CD4-positive, alpha-beta T cell treated with Interleukin-15 for 4 hours (primary cell): ENCODE measurements at places on chromosomes 6 and 20.

- DNase-seq, result no peak
Observed at GRCh38 chr6:161152907-161153662, 120.8 kb downstream of the AGPAT4 start.

DNA sequence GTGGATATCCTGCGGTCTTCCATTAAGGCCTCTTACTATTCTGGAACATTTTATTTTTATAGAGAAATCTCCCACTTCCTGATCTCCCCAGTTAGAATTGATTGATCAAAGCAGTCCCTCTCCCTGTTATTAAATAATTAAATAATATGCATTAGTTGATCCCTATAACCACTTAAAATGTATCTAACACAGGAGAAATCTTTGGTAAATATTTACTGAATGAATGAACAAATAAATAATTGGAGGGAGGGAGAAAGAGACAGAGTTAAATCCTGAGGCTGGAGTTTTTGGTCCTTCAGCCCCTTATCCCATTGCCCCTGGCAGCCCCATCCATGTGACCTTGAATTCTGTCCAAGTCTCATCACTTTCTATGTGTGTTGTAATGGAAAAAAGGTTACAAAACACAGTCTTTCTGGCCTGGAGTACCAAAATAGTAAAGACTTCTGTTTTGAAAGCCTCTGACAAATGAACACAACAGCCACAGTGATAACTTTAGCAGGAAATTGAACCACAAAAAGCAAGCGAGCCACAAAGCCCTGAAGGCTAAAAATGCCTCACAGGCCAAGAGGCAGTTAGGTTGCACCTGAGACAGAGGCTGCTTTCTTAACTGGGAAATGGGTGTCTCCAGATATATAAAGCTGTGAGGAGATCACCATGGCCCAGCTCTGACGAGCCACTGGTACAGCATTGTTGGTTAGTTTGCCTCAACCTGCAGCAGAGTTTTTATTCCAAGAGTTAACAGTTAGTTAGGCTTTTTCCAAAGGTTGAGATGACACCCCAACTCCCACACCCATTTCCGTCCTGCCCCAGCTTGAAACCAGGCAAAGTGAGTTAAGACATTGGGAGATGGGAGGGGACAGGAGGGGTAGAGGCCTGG is 11.3 kb downstream of the NT5E start:
- DNase-seq, result peak; percentile 27

GRCh38 chr20:30419466-30419865 is 838.0 kb upstream of the DEFB115 start:
- DNase-seq, result no peak

- no peak for DNase-seq
Observed at GRCh38 chr20:54090230-54091119, 20.1 kb upstream of the BCAS1 start.

DNA sequence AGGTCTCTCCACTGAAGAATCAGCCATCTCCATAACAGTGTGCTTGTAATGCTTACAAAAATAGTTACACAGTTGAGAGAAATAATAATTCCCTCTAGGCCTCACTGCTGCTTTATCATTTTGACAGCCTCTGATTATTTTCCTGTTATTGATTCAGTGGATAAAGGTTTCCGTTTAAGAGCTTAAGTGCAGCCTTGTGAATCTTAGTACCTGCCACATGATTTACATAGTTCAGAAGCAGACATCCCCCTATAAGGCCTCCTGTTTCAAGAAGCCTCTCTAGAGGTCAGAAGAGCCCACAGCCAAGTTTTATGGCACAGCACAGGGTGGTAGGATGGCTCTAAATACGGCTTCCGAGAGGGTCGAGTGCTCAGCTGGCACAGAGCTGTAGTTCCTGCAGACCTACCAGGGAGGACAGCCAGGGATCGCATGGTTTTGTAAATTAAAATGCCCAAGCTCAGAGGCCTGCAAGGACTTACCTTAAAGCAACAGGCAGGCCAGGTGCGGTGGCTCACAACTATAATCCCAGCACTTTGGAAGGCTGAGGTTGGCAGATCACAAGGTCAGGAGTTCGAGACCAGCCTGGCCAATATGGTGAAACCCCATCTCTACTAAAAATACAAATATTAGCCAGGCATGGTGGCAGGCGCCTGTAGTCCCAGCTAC is 17.6 kb upstream of the PYGB start:
- no peak for DNase-seq

GRCh38 chr6:13851330-13851729 is 37.0 kb upstream of the MCUR1 start:
- no peak for DNase-seq

- DNase-seq, result no peak
Observed at GRCh38 chr6:116881236-116881635, 4.2 kb downstream of the RFX6 start.

GRCh38 chr20:20358801-20359200 is 9.1 kb upstream of the INSM1 start:
- no peak for DNase-seq

DNA sequence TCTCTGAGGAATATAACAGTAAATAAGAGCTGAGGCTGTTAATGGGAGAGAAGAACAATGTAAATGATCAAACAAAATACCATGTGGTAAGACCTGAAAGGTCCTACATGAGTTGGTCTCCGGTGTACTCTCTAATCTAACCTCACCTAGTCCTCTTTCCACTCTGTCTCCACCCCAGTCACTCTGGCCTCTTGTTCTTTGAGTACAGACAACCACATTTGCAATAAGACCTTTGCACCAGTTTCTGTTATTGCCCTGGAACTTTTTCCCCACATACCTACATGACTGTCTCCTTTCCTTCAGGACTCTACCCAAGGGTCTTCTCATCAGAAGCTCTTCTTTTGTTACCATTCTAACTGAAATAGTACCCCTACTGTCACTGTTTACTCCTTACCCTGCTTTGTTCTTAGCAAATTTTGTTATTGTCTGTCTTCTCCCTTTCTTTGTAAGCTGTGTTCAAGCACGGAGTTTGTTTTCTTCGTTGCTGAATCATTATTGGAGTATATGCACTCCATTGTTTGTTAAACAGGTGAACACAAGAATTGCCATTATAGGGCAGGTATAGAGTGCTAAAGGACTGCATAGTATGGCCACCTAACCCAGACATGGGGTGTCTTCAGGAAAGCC is 37.3 kb downstream of the MAPK14 start:
- DNase-seq, result no peak

- no peak for DNase-seq
Observed at GRCh38 chr6:135922746-135923145, 71.2 kb downstream of the PDE7B start.

DNA sequence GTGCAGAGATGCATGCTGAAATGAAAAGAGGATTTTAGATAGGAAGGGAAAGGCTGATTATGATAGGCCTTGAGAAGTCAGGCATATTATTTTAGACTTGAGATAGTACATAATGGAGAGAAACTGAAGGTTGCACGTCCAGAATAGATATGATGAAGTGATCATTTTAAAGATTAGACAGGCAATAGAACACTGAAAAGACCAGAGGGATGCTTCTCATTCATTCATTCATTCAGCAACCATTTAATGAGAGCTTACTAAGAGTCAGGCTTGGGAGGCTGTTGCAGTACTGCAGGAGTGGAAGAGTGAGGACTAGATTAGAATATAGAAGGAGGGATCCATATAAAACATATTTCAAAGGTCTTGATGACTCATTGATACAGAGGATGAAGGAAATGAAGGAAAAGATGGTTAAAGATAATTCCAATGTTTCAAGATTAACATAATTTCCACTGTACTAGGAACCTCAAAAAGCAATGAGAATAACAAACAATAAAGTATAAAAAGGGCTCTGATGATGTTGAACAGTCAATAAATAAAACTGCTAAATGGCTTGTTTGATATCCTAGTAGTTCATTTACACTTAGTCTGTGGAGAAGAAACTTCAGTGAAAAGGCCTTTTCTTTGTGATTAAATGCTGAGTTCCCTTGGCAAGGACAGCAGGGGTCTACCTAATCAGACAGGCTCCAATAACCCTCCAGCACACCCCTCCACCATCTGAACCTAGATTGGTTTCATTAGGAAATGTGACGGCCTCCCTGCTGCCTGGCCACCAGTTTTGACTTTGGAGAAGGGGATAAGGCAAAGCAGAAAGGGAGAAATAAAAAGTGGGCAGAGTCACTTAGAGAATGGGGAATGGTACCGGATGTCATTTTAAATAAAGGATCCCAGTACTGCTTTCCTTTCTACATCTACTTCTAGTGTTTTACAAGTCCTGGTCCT is 5.3 kb upstream of the FBXO9 start:
- DNase-seq, result no peak

GRCh38 chr20:15039088-15039752 is 701.8 kb upstream of the FLRT3 start:
- no peak for DNase-seq

DNA sequence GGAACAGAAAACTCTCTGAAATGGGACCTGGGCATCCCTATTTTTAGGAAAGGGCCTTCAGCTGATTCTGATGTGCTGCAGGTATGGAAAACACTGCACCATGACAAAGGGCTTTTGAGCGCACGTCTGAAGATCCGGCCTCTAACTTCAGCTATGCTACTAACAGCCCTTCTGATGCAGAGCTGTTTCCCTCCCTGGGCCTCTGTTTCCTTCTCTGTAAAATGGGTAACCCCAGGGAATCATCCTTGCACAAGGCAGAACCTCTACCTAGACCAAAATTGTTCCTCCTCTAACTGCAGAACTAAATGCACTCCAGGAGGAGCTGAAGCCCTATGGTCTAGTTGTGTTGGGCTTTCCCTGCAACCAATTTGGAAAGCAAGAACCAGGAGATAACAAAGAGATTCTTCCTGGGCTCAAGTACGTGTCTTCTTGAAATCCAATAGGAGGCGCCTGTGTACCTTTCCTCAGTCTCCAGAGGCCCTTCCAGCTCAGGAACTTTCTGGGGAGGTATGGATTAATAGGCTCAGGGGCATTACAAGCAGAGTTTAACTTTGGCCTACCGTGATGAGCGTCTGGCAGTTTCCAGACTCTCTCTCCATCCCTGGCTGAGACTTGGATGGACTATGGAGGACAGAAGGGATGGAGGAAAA is 5.9 kb downstream of the GPX5 start:
- DNase-seq, result no peak

- DNase-seq, result no peak
Observed at GRCh38 chr6:124924333-124924759, 37.9 kb upstream of the RNF217 start.

DNA sequence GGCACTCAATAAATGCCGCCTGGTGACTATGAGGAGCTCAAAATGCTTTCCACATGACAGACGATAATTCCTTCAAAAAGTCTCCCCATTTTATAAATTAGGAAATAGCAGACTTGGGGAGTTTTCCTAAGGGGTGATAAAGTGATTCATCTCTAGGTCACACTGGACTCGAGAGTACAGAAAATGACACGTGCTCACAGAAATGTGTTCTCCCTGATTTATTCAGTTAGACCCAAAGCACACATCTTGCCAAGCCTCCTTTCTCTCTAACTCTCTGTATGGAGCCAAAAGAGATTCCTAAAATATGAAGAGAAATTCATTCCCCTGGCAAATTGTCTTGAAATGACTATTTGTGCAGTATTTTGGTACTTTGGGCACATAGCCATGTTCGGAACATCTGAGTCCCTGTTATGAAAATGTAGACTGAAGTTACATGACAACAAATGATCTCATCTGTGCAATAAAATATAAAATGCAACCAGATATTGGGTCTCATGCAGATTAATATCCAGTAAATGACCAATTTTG is 381.1 kb downstream of the TFAP2B start:
- DNase-seq, result no peak

- DNase-seq, result no peak
Observed at GRCh38 chr6:82862543-82862942, 203.1 kb downstream of the UBE3D start.

DNA sequence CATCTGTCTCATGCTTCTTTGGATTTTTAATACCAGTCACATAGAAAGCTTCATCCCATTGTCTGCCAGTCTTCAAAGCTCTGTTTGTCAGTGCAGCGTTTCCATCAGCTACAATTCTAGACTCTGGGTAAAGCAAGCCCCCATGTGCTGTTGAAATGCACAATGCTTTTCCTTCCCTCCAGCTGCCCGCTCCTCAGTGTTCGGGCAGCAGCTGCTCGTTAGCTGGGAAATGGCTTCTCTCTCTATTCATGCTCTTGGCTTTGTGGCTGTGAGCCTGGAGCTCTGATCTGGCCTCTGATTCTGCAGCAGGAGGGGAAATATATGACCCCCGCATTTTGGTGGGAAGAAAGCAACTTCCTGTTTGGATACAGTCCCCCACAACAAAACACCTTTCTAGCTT is 213.0 kb upstream of the CDYL start:
- DNase-seq, result no peak

DNA sequence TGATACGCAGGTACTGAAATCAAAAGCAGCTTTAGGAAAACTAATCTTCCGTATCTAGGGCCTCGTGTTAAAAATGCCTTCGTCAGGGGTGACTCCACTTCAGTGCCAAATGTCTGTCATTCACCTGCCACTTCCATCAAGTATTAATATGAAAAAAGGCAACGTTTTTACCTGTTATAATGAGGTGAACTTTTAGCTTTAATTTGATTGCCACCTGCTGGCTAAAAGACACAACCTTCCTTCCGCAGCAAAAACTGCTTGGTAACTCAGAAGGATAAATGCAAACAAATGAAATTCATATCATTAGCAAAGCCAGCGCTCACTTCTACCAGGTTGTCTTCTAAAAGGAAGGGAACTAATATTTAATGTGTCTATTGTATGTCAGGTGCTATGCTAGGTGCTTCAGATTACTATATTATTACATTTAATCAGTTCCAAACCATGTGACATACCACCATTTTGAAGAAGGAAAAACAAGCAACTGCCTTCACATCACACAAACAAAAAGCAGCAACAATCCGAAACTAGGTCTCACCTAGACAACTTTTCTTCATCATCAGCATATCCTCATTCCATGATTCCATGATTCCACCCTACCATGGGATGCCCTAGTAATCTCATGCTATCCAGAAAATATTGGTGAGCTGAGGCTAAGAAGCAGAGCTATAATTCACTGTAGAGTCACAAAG is 20.6 kb upstream of the ARHGAP18 start:
- DNase-seq, result peak; percentile 66

- no peak for DNase-seq
Observed at GRCh38 chr6:28506807-28507475, 8.7 kb downstream of the GPX6 start.

GRCh38 chr6:118216751-118217150 is 309.7 kb downstream of the SLC35F1 start:
- DNase-seq, result no peak
